ENCODE measurements at places on chromosomes 6 and 20. TPM values are rescaled to one million over a fixed set of nuclear protein-coding genes. Genes with fewer than 3 reads are reported as not detected.

The BACH2 gene
- total RNA-seq: 193 TPM

GRCh38 chr6:54937371-54937770 lies 90.8 kb downstream of the FAM83B start:
- H3K4me3 ChIP-seq: no peak overlapping the region
- no peaks in the 10 kb centered on the region for H3K36me3 ChIP-seq
- H3K27ac ChIP-seq: no peak overlapping the region
- H3K27me3 ChIP-seq: no peaks in the 10 kb centered on the region
- DNase-seq: no peak
- H3K4me1 ChIP-seq: no peaks in the 10 kb centered on the region

GRCh38 chr20:15789079-15789478 lies 784.2 kb downstream of the KIF16B start:
- no peaks in the 10 kb centered on the region for H3K36me3 ChIP-seq
- no peak overlapping the region for H3K4me3 ChIP-seq
- no peaks in the 10 kb centered on the region for H3K4me1 ChIP-seq
- no peak overlapping the region for H3K27ac ChIP-seq

The TGM3 gene
- not detected for total RNA-seq

- no peaks in the 10 kb centered on the region for H3K27me3 ChIP-seq
- no peak overlapping the region for H3K27ac ChIP-seq
- H3K4me3 ChIP-seq: no peak overlapping the region
- DNase-seq: no peak
- H3K36me3 ChIP-seq: no peaks in the 10 kb centered on the region
These were observed 6.9 kb downstream of the SNAP25 start for GRCh38 chr20:10225439-10226060.

DNA sequence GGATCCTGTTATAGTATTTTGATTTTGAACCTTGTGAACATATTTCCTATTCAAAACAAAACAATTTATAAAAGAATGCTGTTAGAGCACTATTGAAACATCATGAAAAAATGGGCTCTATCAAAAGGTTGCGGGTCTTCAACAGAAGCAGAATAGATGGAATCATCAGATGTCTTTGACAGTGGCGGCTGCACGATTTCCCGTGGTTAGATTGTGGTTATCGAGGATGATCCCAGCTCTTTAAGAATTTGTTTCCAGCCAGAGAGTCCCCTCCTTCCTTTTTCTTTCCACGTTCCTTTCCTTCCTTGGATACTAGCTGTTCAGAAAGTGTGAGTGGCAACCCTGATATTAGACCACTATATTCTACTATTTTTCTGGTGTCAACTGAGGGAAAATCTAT lies 163.4 kb downstream of the FARS2 start:
- DNase-seq: no peak
- H3K27me3 ChIP-seq: no peaks in the 10 kb centered on the region
- no peaks in the 10 kb centered on the region for H3K4me1 ChIP-seq
- H3K4me3 ChIP-seq: no peak overlapping the region
- H3K27ac ChIP-seq: no peak overlapping the region

The MUC21 gene
- total RNA-seq: not detected

The SLC22A2 gene
- not detected for total RNA-seq

DNA sequence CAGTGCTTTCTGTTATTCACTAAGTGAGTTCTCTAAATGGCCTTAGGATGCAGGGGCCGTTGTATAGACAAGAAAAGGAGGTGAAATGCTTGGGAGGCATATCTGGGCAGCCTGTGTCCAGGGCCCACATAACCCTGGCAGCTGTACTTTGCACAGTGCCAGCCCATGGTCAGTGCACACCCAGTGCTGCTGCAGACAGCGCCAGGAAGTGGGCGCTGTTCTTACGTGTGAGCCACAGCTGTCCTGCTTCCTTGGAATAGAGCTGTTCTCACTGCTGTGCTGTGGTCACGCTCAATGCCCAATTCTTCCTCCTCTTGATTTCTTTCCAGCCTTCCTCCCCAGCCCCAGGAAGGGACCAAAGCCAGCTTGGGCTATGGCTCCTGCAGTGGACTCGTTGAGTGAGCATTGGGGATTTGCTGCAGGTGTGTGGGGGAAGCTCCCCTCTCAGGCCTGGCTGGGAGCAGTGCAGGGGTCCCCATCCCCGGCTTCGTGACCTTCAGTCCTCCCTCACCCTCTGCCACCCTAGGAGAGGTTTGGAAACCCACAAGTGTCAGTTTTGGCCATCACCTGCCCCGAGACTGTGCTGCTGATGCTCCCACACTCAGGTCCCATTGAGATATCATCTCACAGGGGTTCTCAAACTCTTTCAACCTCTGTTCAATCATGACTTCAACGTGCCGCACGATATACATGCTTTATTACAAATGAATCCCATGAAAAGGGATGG lies 246.8 kb upstream of the EXOC2 start:
- no peak overlapping the region for H3K27ac ChIP-seq
- no peaks in the 10 kb centered on the region for H3K4me1 ChIP-seq
- no peak overlapping the region for H3K4me3 ChIP-seq
- no peaks in the 10 kb centered on the region for H3K27me3 ChIP-seq
- DNase-seq: no peak

The LGSN gene
- total RNA-seq: not detected

DNA sequence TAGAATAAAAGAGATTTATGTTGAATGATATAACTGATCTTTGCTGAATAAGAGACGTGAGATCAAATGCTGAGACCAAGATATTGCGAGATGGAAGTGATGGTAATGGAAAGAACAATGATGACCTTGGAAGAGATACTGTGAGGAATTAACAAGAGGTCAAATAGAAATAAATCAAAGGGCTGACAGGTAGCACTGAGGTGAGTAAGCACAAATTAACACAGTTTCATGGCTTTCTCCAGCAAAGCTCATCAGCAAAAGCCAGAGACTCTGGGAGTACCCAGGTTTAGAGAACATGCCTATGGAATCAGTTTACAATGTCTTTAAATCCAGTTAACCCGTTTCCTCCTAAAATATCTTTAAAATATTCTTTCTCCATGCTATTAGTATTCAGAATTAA lies 53.3 kb downstream of the POU3F2 start:
- H3K27me3 ChIP-seq: no peaks in the 10 kb centered on the region
- H3K27ac ChIP-seq: no peak overlapping the region
- H3K36me3 ChIP-seq: no peaks in the 10 kb centered on the region
- H3K4me3 ChIP-seq: no peak overlapping the region
- DNase-seq: no peak

GRCh38 chr6:158072083-158072721 lies 90.5 kb downstream of the SYNJ2 start:
- peak; percentile 68 for DNase-seq
- H3K27me3 ChIP-seq: no peaks in the 10 kb centered on the region
- no peaks in the 10 kb centered on the region for H3K4me1 ChIP-seq
- no peak overlapping the region for H3K27ac ChIP-seq

DNA sequence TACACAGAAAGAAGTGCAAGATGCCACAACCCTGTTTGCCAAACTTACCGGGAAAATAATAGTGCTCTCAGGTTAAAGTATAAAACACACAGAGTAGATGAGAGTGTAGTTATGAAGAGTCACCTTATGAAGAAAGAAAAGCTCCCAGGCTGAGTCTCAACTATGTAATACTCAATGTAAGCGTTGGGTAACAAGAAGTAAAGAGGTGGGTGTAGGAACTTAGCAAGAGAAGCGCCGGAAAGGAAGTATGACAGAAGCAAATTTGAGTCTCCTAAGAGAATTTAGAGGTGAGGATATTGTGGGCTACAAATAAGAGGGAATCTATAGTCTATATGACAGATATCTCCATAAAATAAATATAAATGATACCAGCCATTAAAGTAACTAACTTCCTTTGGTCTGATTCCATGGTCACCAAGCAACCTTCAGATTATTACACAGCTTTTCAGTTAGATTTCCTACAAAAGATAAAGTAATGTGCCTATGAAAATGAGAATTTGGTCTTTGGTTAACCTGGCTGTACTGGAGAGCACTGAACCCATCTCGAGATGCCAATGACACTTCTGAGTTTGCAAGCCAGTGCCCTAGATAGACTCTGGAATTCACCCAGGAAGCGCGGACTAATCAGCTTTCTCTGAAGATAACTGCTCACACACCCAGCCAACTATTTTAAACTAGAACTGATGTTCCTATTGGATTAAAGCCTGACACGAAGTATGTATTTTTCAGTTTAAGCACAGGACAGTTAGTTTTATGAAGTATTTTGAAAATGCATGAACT lies 1.8 kb downstream of the TUBE1 start:
- H3K4me3 ChIP-seq: no peak overlapping the region
- no peak for DNase-seq
- no peaks in the 10 kb centered on the region for H3K36me3 ChIP-seq
- H3K27ac ChIP-seq: no peak overlapping the region

The CASS4 gene
- 11.5 TPM for total RNA-seq
